ENCODE measurements at places on chromosomes 3 and 15.

DNA sequence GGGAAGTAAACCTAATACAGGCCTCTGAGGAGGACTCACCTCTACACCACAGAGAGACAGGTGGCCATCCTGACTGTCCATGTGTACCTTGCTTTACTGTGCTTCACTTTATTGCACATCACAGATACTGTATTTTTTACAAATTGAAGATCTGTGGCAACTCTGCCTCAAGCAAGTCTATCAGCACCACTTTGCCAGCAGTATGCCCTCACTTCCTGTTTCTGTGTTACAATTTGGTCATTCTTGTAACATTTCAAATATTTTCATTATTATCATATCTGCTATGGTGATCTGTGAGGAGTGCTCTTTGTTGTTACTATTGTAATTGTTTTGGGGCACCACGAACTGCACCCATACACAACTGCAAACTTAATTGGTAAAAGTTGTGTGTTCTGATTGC lies 78.0 kb downstream of the BBX start:
- DNase-seq = no peak

DNA sequence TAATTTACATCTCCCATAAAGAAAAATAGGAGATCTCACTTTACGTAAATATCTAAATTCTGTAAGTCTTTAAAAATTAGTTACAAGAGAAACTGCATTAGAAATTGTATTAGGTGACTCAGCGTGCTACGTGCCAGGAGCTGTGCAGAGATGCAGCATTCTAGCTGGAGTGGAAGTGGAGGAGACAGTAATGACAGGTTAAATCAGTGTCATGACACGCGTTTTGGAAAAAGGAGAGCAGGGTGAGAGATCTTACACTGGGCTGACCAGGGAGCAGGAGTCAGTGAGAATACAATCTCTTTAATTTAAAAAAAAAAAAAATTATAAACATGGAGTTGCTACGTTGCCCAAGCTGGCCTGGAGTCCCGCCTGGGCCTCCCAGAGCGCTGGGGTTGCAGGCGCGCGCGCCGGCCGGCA lies 635 bp downstream of the TUBGCP5 start:
- DNase-seq = no peak

- no peak for DNase-seq
These were observed 7.0 kb upstream of the TM4SF18 start for GRCh38 chr3:149340310-149340933.

DNA sequence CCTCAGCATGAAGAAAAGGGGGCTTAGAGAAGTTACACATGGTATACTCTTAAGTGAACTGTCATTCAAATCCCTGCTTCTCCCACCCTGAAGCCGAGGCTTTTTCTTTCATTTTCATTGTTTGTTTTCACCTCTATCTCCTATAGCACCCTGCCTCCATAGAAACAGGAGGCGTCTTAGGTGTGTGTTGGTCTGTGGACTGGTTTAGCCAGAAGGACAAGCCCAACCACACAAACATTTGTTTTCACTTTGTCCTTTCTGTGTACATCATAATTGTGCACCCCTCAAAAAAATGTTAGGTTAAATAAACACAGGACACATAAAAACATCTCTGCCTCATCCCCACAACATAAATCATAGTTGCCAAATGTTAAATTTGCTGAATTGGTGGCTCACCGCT lies 73.3 kb upstream of the UBE2E2 start:
- DNase-seq = no peak

DNA sequence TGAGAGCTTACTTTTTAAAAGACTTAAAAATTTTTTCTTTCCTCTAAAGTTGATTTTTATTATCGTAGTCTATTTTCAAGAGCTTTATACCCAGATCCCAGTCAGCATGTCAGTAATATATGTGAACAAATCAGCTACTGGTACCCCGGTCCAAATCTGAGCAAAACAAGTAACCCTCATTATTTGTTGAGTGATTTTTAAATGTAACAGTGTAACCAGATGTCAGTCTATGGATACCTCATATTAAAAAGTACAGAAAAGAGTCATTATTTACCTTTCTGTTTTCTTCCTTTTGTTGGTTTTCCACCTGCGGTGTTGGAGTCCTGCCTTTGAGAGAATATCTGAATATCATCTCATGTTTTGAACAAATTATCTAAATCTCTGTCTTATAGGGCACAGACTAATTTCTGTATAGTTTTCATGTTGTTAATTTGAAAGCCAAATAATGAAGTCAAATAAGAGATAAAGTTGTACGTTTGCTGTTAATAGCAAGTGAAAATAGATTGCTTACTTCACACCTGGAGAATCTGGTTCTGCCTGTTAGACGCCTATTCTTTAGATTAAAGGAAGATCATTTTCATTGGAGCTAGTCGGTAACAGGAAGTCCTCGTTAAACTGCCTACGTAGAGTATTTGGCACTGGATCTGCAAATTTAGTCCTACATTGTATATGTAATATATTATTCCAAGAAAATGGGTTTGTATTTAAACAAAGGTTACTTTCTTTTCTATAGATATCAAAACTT lies at the start of gene STX19:
Gene STX19 (minus strand): TSS at position 505 of the 745 bp plus-strand sequence. CDS start 13,328 bp downstream, outside the sequence.
- no peak for DNase-seq

- DNase-seq = no peak
These were observed 114.3 kb downstream of the EDEM1 start for GRCh38 chr3:5301651-5302297.

- no peak for DNase-seq
These were observed 302.2 kb upstream of the NR2E3 start for GRCh38 chr15:71508081-71508682.

GRCh38 chr15:74297887-74298286 lies 61.8 kb downstream of the CCDC33 start:
- no peak for DNase-seq

GRCh38 chr3:64972793-64973192 lies 285.0 kb upstream of the ADAMTS9 start:
- no peak for DNase-seq

- no peak for DNase-seq
These were observed 106.8 kb downstream of the VPS8 start for GRCh38 chr3:184918750-184919149.

DNA sequence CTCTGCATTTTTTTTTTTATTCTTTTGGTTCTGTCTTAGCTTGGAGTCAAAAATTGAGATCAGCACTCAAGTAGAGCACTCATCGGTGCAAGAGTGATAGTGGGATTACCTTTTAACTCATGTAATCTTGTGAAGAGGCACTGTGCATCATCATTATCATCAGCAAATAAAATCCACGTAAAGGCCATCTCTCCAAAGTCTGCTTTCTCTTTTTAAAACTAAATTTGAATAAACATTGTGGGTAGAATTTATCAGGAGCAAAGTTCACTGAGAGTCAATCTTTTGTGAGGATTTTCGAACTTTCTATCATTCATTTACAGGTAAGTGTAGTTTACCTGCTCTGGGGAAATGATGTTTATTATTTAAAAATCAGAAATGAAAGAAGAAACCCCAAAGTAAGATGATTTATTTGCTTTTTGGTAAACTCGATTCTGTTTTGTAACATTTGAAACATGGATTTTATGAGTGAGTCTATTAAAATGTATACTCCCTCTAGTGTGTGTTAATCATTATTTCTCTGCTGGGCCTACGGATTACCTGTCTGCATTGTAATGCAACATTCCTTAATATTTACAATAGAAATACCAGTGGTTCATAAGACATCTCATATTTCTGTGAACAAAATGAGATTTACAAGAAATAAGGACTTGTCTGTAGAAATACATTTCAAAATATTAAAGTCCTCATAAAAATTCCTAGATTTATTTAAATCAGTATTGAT lies 327.7 kb upstream of the NAALADL2 start:
- no peak for DNase-seq

DNA sequence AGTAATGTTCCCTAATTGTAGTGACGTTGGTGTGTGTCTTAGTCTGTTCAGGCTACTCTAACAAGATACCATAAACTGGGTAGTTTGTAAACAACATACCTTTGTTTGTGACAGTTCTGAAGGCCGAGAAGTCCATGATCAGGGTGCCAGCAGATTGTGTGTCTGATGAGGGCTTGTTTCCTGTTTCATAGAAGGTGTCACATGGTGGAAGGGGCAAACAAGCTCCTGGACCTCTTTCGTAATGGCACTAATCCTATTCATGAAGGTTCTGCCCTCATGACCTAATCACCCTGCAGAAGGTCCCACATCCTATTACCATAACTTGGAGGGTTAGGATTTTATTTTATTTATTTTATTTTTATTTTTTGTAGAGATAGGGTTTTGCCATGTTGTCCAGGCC lies 11.1 kb downstream of the ATXN7 start:
- DNase-seq = no peak

DNA sequence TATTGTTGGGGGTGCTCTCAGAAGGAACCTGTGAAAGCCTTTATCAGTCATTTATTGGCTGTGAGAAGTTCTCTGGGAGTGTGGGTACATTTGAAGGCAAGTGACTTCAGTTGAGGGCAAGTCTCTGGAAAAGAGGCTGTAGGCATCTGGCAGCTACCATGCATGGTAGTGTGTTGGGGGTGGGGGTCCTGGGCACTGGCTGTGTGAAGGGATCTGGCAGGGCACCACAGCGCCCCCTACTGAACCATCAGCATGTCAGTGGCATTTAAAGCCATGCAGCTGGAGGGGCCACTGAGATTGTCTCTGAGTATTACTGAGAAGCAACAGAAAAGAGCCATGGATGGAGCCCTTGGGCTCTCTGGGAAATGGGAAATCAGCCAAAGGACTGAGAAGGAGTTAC lies 30.6 kb downstream of the CRTAP start:
- DNase-seq = no peak

DNA sequence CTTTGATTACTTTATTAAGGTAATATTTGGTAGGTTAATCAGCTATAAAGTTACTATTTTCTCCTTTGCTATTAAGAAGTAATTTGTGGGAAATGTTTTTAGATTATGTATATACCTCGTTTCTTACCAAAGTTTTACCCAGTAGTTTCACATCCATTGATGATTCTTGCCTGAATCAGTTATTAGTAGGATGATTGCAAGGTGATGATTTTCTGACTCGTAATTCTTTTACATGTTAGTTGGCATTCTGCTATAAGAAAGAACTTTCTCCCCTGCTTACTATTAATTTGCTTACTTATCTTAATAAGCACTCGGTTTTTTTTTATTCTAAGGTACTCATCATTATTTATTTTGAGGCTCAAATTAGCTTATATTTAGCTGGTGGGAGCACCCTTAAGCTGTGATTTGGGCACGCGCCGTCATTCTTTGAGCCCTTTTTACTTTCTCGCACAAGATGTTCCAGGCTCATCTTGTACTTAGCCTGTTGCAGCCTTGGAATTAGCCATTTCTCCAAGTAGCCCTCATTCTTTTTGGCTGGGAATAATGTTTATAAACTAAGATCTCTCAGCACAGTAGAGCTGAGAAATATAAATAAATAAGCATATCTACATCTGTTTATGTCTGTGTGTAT lies 15.3 kb downstream of the USP3 start:
- DNase-seq = no peak

DNA sequence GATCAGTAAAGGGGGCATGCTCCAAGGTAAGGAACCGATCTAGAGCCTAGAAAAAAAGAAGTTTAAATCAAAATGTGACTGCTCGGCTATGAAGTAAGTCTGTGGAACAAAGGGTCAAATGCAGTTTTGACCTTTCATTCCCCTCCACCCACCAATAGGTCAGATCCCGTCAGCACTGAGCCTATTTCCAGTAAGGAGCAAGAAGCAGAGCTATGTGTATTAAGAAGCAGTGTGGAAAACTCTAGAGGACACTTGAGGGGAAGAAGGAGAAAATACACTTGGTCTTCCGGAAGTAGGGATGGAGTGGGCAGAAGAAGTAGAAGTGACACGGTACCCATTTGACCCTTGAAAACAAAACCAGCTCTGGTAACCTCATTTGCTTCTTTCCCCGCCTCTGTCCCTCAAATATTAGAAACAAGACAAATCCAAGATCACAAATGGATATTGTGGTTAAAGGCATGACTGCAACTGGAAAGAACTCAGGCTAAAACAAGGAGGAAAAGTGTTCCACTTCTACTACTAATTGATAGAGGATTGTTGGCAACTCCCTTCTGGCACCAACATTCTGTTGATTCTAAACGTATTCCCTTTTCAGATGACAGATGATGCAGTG lies 888.3 kb upstream of the NR2F2 start:
- DNase-seq = no peak

DNA sequence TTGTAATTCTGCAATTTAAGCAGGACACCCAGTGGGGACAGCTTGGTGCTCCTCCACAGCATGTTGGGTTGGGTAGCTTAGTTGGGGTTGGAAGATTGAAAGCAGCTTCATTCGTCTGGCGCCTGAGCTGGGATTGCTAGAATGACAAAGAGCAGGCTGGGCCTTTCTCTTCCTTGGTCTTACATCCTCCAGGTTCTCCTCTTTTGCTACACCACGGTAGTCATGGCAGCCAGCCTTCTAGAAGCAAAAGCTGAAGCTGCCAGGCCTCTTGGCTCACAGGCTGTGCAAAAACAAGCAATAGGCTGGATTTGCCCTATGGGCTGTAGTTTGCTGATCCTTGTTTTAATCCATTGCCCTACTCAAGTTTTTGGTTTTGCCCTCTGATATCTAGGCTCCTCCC lies 3.2 kb upstream of the ANXA2 start:
- no peak for DNase-seq

DNA sequence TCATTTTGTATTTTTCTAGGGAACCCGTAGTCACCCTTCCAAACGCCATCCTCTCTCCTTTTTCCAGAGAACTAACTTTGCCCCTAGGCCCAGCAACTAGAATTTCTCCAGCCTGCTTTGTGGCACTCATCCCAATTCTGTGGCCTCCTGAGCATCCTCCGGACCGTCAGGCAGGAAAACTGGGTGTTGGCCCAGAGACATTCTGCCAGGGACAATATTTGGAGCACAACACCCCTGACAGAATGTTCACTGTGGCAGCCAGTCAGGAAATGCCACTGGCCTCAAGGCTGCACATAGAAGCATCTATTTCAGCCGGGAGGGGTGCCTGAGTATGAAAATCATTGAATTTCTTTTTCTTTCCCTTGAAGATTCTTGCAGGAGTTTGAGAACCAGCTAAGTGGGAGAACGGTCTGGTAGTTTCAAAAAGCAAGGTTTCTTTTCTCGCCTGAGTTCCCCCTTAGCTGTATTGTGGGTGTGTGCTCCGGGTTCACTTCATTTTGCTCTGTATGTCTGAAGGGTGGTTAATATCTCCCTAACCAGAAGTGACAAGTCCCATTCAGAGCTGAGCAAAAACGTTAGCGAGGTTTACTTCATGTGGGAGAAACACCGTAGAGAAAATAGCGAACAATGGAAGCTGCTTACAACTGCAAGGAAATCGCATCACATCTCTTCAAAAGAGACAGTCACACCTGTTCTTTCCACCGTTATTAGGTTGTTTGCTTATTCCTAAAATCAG lies 108.1 kb upstream of the TPM1 start:
- no peak for DNase-seq

DNA sequence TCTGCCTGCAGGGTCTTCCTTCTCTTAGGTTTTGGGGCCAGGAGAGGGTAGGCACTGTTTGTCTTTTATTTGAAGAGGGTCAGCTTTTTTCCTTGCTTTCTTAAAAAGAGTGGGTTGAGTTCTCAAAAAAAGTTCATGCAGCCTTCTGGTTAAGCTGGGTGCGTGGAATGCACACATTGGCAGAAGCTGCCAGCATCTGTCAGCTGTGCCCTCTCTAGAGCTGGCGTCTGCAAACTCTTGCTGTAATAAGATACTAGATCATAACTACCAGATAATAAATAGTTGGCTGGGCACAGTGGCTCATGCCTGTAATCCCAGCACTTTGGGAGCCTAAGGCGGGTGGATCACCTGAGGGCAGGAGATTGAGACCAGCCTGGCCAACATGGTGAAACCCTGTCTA lies 373.4 kb downstream of the OCA2 start:
- no peak for DNase-seq

- DNase-seq = no peak
These were observed 9.0 kb upstream of the NCBP2 start for GRCh38 chr3:196951371-196951770.

GRCh38 chr3:77460326-77460725 lies 420.4 kb downstream of the ROBO2 start:
- no peak for DNase-seq

GRCh38 chr15:33396475-33396874 lies 85.7 kb downstream of the RYR3 start:
- no peak for DNase-seq

Data from NCI-H187 (cell line).